ENCODE measurements at places on chromosomes 3 and 15. TPM values are rescaled to one million over a fixed set of nuclear protein-coding genes. Genes with fewer than 3 reads are reported as not detected.
A peak's percentile ranks its signal among the peaks of the same experiment; 100 is the strongest.

OR5K2 gene
- total RNA-seq, result not detected

ZMYND10 gene
- 1.6 TPM for total RNA-seq

SPINK8 gene
- not detected for total RNA-seq

RHOA gene
- total RNA-seq, result 319 TPM

ARIH2 gene
- 171 TPM for total RNA-seq

GATA2 gene
- 6.2 TPM for total RNA-seq

ALDH1A2 gene
- not detected for total RNA-seq

GRCh38 chr15:29476503-29477080 is 207.0 kb upstream of the NSMCE3 start:
- no peaks in the 10 kb centered on the region for H3K36me3 ChIP-seq
- no peak overlapping the region for H3K4me3 ChIP-seq
- no peaks in the 10 kb centered on the region for H3K27me3 ChIP-seq
- DNase-seq, result no peak

- H3K27me3 ChIP-seq, result peaks cover 5% of the 10 kb centered on the region
- no peak overlapping the region for H3K27ac ChIP-seq
- H3K36me3 ChIP-seq, result no peaks in the 10 kb centered on the region
- peak; percentile 48 for DNase-seq
- H3K4me1 ChIP-seq, result peaks cover 11% of the 10 kb centered on the region
- peak overlapping the region; percentile 53 for H3K4me3 ChIP-seq
Measured at GRCh38 chr3:155805204-155805801, 775 bp downstream of the C3orf33 start.

DNA sequence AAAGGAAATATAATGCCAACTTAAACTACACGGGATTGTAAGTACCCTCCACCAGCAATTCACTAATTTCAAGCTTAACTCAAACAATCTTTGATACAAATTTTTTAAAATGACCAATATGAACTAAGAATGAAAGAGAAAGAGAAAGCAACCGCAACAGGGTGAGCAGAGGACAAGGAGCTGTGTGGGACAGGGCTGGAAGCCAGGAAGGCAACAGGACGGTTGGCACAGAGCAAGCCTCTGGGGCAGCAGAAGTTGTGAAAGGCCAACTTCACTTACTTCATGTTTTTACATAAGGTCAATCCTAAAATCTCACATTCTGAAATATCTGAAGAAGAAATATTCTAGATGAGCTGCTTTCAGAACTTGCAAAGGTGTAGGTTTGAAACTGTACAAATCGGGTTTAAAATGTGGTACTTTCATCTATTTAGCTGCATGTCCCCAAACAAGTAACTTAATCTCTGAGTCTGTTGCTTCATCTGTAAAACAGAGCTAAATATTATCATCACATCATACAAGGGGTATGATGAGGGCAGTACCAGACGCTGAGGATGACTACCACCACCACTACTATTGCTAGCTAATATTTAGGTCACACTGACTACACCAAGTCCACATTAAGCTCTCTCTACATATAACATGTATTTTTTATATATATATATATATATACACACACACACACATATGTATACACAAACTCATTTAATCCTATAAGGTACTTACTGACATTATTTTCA is 101.7 kb downstream of the IGSF11 start:
- no peaks in the 10 kb centered on the region for H3K27me3 ChIP-seq
- H3K4me1 ChIP-seq, result no peaks in the 10 kb centered on the region
- no peaks in the 10 kb centered on the region for H3K36me3 ChIP-seq

- H3K27ac ChIP-seq, result no peak within 1 kb of the TSS
- no peak within 1 kb of the TSS for H3K4me3 ChIP-seq
- DNase-seq, result peak; percentile 34
- H3K27me3 ChIP-seq, result peaks cover 3% of the 10 kb centered on the region
- peaks cover 35% of the 10 kb centered on the region for H3K4me1 ChIP-seq
Measured at GRCh38 chr15:28885630-28886430, at the start of gene APBA2. Gene APBA2 (plus strand): TSS chr15:28885974. CDS start chr15:29053885, 167,911 bp downstream.

DNA sequence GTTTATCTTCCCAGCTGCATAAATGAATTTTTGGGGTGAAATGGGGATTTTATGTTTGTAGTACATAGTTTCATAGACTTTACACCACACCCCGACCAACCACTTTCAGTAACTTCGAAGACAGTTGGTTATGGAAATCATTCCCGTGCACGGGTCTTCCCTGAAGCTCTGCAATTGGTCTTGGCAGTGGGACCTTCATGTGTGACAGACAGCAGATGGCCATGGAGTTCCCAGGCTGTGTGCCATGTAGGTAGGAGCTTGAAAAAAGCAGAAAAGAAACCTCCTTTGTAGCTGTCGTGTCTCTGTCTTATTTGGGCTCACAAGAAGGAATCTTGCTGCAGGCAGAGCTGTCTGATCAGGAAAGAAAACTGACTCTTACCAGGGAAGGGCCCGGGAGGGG is 25.9 kb downstream of the EXOG start:
- no peak overlapping the region for H3K27ac ChIP-seq
- no peak overlapping the region for H3K4me3 ChIP-seq
- H3K36me3 ChIP-seq, result peaks cover 23% of the 10 kb centered on the region
- H3K4me1 ChIP-seq, result peaks cover 19% of the 10 kb centered on the region
